ENCODE measurements at places on chromosomes 5 and 9. TPM values are rescaled to one million over a fixed set of nuclear protein-coding genes. Genes with fewer than 3 reads are reported as not detected.

The CCNJL gene
- 3.5 TPM for total RNA-seq

- DNase-seq = no peak
Observed at GRCh38 chr5:5738797-5739489, 316.5 kb downstream of the ICE1 start.

DNA sequence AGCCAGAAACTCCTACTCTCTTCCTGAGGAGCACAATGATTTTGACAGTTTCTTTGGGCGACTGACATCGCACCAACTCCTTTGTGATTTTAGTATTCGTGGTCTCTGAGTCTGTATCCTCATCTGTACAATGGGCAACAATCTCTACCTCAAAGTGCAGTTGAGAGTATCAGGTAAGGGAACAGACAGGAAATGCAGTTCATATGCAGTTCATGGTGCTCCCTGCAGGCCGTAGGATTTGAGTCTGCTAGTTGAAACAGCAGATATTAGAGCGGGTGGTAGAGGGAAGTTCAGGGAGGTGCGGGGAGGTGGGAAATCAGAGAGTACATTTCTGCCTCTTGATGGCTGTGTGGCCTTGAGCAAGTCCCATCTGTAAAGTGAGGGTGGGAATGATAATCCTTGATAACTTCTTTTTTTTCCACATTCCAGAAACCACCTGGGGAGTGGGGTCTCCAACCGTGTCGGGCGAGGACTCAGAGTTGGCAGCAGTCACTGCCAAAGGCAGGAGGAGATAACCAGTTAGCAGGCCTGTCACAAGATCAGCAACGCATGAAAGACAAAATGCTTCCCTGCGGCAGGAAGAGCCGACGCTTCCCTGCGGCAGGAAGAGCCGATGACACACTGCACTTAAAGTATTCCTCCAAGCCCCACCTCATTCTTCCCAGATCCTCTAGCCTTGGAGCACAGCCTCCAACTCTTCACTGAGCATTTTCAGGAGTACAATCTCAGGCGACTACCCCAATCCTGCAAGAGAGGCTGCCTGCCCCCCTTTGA is 6.0 kb upstream of the NEK6 start:
- DNase-seq = peak; percentile 62

DNA sequence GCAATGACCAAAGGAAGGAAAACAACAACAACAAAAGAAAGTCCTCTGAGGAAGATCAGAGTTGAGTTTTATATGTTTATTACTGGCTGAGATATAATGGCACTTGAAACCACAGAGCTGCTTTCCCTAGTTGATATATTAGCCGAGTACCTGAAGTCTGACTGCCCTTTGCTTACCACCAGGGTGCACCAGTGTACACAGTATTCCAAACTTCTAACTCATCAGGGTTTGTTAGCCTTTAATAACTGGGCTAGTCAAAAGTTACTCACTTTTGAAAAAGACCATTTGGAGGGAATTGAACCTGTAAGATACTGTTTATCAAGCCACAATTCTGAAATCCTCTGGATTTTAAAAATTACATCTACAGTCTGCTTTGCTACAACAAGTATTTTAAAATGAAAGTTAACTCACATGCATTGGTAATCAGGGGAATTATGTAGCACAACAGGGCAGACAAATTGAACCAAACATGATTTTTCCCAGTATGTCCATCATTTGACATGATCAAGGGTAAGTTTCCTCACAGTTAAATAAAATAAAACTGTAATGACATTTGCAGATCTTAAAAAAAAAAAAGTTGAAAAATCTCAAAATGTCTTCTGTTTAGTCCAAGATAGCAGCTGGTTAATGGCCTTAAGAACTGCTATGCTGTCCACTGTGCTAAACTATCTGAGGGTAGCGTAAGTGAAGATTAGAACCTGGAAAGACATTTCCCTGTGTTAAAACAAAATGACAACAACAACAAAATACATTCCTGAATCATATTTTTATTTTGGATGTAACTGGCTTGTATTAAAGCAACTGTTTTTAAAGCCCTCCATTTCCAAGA is 57.3 kb upstream of the C6 start:
- DNase-seq = no peak

DNA sequence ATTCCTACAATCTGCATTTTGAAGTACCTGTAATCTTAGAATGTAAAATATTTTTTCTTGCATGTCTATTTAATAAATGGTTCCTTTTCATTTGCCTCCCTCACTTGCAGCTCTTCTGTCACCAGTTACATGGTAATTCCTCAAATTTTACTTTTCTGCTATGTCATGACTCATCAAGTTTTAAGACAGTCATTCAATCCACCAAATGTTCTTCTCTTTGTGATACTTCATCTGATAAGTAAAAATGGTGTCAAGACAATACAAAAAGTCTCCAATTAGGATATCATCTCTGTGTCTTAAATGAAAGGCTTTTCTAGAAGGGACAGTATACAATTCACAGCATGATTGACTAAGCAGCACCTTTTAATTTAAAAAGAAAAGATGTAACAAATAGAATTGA is 104.9 kb upstream of the FTMT start:
- DNase-seq = no peak

Measured in aorta (tissue), 5 donors.